ENCODE measurements at places on chromosomes 7 and 10. TPM values are rescaled to one million over a fixed set of nuclear protein-coding genes. Genes with fewer than 3 reads are reported as not detected.

Gene TCAF2
- 0.65 TPM for total RNA-seq

Gene TUBAL3
- 0.47 TPM for total RNA-seq

Gene KLF6
- 182 TPM for total RNA-seq

Gene CAMK1D
- 0.15 TPM for total RNA-seq

GRCh38 chr7:105674200-105674920, 93.1 kb upstream of the EFCAB10 start:
- no peak for DNase-seq

DNA sequence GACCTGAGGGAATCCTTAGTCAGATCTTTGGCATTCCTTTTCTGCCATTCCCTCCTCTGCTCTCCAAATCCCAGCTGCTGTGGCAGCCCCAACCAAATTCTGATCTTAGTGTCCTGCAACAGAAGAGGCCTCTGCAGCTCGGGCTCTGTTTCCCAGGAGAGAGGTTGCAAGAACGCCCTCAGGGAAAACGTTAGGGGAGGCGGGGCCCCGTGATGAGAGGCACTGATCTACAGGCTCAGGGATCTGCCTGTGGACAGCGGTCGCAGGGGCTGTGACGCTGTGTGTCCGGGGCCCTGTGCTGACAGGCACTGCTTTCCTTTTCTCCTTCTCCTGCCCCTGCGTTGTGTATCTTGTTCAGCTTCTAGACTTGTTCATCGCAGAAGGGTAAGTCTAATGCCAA, 57.3 kb upstream of the DPYSL4 start:
- DNase-seq: no peak

GRCh38 chr10:127283576-127283975, 87.2 kb upstream of the INSYN2A start:
- no peak for DNase-seq

GRCh38 chr7:29044554-29044953, 86.4 kb upstream of the TRIL start:
- no peak for DNase-seq

DNA sequence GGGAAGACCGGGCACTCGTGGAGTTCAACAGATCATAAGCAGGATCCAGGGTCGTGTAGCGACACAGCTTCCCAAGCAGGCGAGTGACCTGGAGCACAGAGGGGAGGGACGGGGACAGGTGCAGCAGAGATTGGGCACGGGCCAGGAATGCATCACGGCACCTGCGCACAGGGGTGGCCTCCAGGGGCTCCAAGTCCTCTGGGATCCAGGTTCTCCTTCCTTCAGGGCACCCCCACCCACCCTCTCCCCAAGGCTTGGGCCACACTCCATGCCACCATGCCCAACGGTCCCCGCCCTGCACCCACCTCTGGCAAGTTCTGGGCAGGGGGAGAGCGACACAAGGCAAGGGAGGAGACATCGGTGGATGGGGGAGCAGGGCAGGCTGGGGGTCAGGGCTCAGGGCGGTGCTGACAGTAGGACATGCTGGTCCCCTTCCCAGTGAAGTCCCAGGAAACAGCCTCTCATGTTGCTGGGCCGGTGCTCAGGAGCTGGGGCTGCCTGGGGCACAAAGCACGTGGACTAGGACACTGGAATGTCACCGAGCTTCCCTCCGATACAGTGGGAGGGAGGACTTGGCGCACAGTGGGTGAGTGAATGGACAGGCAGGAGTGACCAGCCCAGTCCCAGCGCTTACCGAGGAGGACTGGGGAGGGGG, 597.3 kb downstream of the PTPRN2 start:
- DNase-seq: no peak

- no peak for DNase-seq
Observed at GRCh38 chr7:95669513-95669912, 73.2 kb upstream of the PDK4 start.

DNA sequence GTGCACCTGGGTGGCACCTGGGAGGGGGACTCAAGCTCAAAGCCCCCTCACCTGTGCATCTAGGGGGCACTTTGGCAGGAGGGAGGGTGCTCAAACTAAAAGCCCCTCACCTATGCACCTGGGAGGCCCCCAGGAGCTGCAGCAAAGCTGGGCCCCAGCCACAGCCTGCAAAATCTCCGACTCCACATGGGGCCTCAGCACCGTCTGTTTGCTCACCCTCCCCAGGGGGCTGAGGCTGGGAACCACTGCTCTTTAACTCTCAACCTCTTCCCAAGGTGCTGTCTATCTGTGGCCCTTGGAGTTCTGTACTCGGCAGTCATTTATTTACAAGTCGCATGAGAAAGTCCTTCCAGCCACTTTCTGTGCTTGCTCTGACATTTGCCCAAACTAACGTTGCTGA, 458.4 kb downstream of the DNAJB6 start:
- DNase-seq: no peak
